ENCODE measurements at places on chromosomes 4 and X.
A peak's percentile ranks its signal among the peaks of the same experiment; 100 is the strongest.

DNA sequence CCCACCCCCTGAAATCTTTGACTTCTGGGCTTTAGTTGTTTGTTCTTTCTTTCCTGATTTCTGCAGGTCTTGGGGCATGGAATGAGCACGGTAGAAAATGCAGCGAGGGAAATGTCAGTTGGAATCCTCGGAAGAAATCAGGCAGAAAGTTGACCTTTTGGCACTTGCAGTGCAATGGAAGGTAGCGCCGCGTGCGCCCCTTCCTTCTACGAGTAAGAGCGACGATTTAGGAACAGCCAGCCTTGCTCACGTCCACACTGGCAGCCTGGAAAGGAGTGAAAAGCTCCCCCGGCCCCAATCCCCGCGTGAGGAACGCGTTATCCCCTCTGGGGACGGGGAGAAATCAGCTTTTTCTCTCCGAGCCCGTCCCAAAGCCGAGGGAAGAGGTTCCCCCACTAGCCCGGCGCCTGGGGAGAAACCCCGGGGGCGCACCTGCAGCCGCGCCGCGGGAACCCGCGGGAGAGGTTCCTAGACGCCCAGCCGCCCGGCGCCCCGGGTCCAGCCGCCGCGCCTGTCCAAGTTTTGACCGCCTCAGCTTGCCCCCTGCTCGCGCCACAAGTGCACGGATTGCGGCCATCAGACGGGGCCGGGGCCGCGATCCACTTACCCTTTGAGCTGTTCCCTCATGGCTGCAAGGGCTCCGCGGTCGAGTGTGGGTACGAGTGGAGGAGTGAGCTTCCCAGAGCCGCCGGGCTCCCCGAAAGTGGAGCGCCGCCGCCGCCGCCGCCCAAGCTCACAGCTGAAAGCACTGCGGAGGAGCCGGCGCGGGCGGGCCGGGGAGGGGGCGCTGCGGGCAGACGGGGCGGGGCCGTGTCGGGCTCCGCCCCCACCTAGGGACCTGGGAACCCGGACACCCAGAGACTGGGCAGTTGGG, 194.6 kb upstream of the FTHL17 start:
- DNase-seq = peak; percentile 6

- DNase-seq = no peak
Measured at GRCh38 chr4:137387924-137388323, 144.4 kb downstream of the PCDH18 start.

DNA sequence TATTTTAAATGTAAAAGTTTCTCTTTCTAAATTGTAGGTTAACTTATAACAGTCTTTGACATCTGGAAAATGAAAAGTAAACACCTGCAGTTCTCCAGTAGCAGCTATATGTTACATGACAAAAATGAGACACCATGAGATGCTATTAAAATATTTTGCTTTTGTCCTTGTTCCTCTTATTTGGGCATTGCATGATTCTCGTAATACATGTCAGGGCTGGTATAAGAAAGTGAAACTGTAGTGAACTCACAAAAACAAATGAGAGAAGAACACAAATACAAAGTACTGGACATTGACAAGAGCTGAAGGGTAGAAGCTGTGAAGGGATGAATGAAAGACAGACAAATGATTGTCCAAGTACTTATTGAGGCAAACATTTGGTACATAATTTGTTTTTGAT, 9.0 kb downstream of the GK2 start:
- DNase-seq = no peak

DNA sequence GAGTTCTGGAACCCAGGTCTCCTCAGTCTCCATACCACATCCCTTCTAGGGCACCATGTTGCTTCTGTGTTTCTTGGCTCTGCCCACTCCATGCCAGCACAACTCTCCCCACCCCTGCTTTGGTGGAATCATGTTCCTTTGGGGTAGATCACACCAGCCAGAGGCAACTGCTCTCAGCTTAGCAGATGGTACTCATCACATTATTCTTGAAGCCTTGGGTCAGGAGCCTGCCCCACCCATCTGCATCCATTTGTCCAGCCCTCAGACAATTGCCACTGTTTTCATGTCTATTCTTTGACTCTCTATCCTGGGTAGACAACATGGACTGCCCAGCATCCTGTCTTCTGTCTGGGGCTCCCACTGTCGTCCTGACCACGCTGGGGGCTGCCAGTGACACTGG, 147.6 kb downstream of the PTTG2 start:
- DNase-seq = no peak

DNA sequence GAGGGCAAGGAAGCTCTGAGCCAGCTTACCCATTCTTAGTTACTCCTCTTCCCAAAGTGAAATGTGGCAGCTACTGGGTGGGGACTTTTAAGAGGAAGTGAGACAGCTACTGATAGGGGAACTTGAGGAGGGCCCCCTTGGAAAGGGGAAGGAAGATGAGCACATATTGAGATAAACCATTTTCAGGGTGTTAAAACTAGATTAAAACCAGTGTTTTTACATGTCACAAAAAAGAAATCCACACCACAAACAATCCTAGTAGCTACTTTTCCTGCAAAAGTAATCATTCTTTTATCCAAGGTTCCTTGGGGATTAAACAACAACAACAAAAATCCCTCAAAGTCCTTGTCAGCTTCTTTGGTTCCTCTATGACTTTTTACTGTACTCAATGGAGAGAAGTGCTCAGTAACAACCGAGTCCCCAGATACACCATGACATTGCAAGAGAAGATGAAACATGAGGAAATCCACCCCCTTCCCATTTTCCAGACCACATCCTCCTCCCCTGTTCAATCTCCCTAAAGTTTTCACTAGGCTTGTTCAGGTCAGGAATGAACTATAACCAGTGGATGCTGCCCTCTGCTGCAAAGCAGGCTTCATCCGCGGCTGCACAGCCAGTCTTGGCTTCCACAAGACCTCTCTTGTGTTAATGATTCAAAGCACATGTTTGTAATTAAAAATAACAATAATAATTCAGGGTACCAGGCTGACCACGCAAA, 113.5 kb upstream of the TMEM164 start:
- DNase-seq = no peak

- DNase-seq = no peak
Measured at GRCh38 chrX:19902110-19902509, 14.7 kb upstream of the SH3KBP1 start.

DNA sequence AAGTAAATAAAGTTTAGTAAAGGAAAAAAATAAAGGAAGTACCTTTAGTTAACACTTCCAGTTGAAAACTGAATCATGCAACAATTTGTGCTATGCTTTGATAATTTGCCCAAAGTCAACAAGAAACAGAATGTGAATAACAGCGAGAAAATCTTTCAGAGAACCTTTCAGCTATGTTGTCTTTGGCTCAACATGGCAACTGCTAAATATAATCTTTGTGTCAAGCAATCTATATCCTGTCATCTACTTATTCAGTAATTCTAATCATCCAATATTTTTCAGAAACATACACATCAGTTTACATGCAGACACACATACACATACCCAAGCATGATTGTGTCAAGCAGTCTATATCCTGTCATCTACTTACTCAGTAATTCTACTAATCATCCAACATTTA, 136.0 kb upstream of the PABPC4L start:
- DNase-seq = no peak

DNA sequence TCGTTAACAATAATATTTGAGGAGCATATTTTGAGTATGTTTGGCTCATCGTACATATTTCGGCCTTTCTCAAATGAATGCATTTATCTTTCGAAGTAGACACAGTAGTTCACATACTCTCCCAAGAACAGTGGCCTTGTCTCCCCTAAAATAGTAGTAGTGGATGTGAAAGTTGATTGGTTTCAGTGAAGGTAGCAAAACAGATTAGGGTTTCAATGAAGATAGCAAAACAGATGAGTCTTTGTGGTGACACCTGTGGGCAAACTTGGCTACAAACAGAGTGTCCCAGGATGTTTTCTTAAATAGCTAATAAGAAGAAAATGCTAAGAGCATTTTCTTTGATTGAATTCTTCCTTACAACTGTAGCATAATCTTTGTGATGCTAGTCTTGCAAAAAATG, 67.0 kb downstream of the USP9X start:
- no peak for DNase-seq

DNA sequence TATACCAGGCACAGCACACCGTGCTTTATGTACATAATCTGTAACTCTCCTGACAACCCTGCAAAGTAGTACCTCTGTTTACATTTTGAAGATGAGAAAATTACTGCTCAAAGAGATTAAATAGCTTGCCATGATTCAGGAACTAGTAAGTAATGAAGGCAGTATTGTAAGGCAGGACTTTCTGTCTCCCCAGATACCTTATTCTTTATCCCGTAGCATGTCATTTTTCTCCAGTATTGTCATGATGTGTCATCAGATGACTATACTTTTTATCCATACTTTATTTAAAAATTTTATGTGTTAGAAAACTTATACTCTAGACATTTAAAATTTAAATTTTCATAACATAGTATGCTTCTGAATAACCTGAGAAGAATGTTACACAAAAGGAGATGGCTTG, 188.3 kb upstream of the NUDT6 start:
- DNase-seq = no peak

GRCh38 chr4:169404960-169405359, 134.2 kb upstream of the SH3RF1 start:
- no peak for DNase-seq

GRCh38 chr4:106588891-106589290, 220.3 kb upstream of the GIMD1 start:
- no peak for DNase-seq

DNA sequence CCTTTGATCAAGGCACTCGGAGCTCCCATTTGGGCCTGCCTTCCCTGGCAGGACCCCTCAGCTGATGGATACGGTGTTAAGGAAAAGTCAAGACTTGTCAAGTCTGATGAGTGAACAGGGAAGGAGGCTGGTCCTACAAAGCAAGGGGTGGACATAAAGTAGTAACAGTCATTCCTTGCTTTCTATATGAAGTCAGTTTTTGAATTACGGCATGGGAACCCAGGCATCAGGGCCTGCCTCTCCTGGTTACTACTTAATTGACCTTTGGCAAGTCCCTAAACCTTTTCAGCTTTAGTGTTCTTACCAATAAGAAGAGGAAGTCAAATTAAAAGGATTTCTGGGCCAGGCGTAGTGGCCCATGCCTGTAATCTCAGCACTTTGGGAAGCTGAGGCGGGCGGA, 7.0 kb downstream of the CHST7 start:
- no peak for DNase-seq

DNA sequence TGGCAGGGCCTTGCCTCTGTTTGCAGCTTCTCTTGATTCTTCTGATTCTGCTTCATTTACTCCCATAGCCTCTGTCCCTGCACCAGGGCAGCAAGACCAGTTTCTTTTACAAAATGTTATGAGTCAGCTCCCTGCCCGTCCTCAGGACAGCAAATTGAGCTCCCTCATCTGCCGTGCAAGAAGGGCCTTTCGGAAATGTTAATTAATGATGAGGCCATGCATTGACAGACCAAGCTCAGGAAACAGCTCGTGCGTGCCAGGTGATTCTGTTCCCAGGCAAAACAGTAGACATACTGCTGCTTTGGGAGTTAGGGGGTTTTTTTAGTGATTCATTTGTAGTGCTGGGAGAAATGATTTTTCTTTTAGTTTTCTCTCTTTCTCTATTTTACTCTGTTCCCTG, 231.7 kb downstream of the FBXW7 start:
- DNase-seq = no peak

GRCh38 chr4:152348670-152349069, 187.2 kb downstream of the FBXW7 start:
- no peak for DNase-seq

- no peak for DNase-seq
Measured at GRCh38 chrX:148080593-148080992, 99.5 kb downstream of the FMR1NB start.

- no peak for DNase-seq
Measured at GRCh38 chr4:687048-687970, 1.6 kb downstream of the SLC49A3 start.

DNA sequence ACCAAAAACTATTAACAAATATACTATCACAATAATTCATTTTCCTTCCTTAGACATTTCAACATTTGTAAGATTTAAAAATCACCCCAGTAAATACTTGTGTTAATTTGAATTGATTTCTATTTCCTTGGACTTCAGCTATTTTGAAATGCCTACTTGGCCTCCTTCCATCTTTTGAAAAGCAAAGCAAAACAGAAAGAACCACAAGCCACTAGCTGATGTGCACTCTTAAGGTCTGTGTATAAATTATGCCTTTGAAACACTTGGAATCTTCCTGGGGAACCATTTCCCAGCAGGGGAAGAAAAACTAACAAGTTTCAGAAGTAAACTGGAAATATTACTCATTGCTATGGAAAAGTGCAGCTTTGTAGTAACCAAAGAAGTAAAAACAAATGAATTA, 139.8 kb downstream of the CLCN4 start:
- DNase-seq = no peak

DNA sequence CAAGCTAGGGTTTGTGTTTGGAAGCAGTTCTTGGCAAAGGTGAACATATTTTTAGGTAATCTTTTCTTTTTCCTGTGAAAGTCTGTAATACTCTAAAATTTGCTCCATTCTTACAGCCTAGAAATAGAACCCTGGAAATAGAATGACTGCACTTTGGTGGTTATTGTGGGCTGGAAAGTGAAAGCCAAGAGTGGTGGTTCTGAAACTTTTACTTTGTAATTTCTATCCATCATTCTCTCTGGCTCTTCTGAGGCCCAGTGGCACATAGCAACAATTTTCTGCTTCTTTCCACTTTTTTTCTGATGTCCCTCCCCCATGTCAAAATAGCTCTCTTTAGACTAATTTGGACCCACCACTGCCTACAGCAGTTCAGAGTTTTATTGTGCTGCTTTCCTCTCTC, 300.4 kb upstream of the RPS6KA3 start:
- DNase-seq = no peak

- no peak for DNase-seq
Measured at GRCh38 chrX:136835761-136836160, 44.8 kb downstream of the RBMX start.

DNA sequence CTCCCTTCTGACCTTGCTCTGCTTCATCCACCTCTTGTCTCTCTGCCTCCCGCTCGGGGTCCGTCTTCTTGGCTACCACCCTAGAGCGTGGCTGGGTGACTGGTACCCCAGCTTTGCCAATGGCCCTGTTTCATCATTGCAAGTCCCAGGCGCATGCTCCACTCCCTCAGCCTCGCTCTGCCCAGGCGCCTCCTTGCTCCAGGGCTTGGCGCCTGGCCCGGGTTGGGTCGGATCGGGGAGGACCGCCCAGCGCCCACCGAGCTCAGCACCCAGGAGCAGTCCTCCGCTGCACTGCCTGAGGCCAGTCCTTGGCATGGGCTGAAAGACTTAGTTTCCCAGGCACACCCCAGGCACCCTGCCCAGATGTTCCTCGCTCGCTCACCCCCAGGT, 577 bp downstream of the BGN start:
- DNase-seq = no peak

DNA sequence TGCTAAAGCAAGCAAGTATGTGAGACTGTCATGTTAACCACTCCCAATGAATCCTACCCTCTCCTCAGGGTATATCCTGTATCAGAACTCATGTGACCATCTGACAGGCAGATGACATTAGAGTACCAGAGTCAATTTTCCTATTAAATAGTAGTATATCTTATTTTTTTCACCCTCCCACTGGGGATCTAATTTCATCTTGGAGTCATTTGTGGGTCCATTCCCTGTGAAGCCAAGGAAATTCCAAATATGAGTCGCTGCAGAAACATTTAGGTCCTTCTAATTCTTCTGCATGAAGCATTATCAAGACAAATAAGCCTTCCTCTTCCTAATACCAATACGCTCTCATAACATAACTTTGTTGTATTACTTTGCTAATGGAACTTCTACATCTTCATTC, 52.2 kb upstream of the BLTP1 start:
- no peak for DNase-seq
